Activated T-helper 17 cell treated with anti-CD3 and anti-CD28 coated beads, Interleukin-2, amount 50 U/mL, for 72 hours (primary cell): ENCODE measurements at places on chromosomes 11 and 22. TPM values are rescaled to one million over a fixed set of nuclear protein-coding genes. Genes with fewer than 3 reads are reported as not detected.

ZNF70 gene
- total RNA-seq, result 1.1 TPM

- H3K27me3 ChIP-seq, result no peaks in the 10 kb centered on the region
- peaks cover 30% of the 10 kb centered on the region for H3K36me3 ChIP-seq
- peak overlapping the region; percentile 93 for H3K4me3 ChIP-seq
- H3K4me1 ChIP-seq, result peaks cover 23% of the 10 kb centered on the region
Observed at GRCh38 chr11:47177229-47177845, 658 bp upstream of the ARFGAP2 start.

DNA sequence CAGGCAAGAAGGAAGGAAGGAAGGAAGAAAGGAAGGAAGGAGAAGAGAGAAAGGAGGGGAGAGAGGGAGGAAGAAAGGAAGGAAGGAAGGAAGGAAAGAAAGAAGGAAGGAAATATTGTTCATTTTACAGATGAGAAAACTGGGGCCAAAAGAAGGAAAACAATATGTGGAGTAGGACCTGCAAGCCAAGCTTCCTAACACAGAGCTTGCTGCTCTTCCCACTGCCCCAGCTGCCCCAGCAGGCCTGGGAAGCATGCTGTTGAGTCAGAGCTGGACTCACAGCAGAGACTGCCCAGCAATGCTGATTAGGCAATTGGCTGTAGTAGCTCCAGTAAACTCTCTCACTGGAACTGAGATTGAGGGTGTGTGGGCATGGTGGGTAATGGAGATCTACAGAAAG is 42.6 kb upstream of the SMCO4 start:
- no peaks in the 10 kb centered on the region for H3K4me1 ChIP-seq
- ATAC-seq, result peak; percentile 26
- H3K36me3 ChIP-seq, result no peaks in the 10 kb centered on the region

SSTR3 gene
- 16.2 TPM for total RNA-seq

DNA sequence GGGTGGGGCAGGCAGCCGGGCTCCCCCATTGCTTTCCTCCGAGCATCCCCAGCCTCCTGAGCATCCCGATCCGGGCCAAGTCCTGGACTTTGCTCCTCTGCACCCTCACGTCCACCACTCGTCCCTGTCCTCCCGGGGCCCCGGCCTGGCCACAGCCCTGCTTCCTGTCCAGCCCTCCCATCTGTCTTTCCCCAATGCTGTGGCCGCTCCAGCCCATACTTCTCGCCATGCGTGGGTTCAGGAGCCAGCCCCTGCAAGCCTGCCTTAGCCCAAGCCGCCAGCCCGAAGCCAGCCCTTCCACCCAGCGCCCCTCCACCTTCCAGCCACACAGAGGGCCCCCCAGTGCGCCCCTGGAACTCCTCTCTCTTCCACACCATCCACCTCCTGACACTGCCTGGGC is 23.8 kb downstream of the MRPL23 start:
- H3K27ac ChIP-seq, result no peak overlapping the region
- no peak for ATAC-seq
- H3K36me3 ChIP-seq, result no peaks in the 10 kb centered on the region
- no peak overlapping the region for H3K4me3 ChIP-seq

CD59 gene
- 78.1 TPM for total RNA-seq

GRCh38 chr11:71399341-71399740 is 48.9 kb downstream of the DHCR7 start:
- no peaks in the 10 kb centered on the region for H3K27me3 ChIP-seq
- H3K4me3 ChIP-seq, result no peak overlapping the region

SCN2B gene
- total RNA-seq, result not detected

KCTD17 gene
- 41.9 TPM for total RNA-seq

DNA sequence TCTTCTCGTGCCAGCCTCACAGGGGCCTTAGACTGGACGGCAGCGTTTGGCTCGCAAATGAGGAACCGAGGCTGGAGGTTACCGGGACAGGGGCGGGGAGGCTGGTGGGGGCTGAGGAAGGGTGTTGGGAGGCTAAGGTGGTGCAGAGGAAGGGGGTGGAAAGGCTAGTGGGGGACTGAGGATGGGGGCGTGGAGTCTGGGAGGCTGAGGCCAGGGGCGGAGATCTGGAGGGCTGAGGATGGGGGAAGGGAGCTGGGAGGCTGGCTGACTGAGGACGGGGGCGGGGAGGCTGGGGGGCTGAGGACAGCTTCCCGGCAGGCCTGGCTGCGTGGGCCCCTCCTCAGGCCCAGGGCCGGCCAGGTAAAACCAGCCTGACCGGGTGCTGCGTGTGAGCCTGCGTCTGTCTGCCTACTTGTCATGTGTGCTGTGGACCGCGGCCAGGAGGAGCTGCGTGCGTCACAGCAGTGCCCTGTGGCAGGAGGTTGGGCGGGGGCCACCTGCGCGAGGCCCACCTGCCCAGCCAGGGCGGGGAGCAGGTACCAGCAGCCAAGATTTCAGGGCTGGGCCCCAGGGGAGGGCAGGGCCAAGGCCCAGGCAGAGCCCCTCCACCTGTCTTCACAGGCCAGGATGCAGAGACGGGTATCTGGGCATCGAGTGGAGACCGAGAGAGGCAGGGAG is 9.4 kb upstream of the PIM3 start:
- no peak for ATAC-seq
- H3K27ac ChIP-seq, result no peak overlapping the region
- H3K4me3 ChIP-seq, result no peak overlapping the region
- no peaks in the 10 kb centered on the region for H3K36me3 ChIP-seq
